Activated CD4-positive, alpha-beta T cell treated with anti-CD3 and anti-CD28 coated beads for 48 hours (primary cell): ENCODE measurements at places on chromosomes 2 and 18.
A peak's percentile ranks its signal among the peaks of the same experiment; 100 is the strongest.

- DNase-seq: no peak
Measured at GRCh38 chr2:168700615-168701245, 101.7 kb upstream of the NOSTRIN start.

- DNase-seq: no peak
Measured at GRCh38 chr18:50716902-50717301, 102.9 kb downstream of the MRO start.

DNA sequence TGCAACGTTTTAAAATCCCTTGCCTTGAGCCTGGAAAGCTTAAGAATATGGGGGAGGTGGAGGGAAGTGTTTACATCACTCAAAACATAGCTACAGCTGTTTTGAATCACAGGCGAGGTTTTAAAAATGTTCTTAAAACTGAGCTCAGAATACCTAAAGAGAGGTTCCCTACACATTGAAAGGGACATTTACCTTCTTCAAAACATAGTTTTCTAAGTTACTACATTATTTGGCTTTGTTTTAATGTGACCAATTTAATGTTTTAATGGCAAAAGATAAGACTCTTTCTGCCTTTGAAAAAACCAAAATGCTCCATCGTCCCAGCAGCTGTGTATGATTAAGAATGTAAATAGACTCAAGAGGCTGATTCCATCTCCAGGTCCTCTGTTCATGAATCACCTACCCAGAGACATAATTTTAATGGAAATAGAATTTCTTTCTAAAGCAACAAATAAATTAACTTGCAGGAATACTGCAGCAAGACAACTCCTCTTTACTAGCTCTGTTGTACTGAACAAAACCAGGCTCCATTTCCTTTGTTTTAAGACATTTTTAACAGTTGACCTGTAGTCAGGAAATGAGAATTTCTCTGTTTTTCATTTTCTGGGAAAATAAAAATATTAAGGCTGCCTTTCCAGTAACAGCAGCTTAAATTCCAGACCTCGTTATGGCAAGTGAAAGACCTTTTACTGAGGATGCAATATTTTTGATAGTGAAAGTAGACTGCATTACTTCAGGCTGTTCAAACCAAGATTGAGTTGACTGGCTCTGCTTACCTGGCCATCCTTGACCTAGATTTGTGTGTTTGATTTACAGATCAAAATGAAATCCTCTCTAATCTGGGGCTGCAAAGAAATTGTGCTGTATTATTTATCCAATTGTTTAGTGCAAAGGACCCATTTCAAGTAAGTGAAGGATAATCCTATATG is 33.7 kb upstream of the WDR75 start:
- DNase-seq: no peak

GRCh38 chr2:85705680-85706039 is 11.5 kb downstream of the GNLY start:
- no peak for DNase-seq

- no peak for DNase-seq
Measured at GRCh38 chr2:69612200-69612599, 31.3 kb downstream of the AAK1 start.

GRCh38 chr2:172821370-172822338 is 86.0 kb downstream of the RAPGEF4 start:
- no peak for DNase-seq

DNA sequence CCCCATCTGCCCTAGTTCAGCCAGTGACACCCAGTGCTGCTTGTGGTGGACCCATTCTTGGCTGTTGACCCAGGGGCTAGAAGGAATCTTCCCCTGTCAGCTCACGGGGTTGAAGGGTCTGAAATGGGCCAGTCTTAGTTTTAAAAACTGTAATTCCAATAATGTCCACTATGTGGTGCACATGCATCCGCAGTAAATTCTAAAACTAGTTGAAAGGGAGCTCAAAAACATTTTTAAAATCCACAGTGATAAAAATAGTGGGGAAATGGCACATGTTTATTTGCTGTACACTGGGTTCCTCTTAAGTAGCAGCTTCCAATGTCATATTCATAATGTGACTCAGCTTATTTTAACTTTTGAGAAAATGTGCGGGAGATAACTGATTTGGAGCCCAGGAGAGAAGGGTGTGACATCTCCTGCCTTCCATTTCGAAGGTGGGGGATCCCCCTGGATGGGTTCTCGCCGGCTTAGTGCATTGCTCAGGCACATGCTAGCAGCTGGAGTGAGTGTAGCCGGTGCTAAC is 32.8 kb downstream of the GRHL1 start:
- DNase-seq: peak; percentile 54

- DNase-seq: no peak
Measured at GRCh38 chr2:232634206-232635150, 1.1 kb downstream of the EFHD1 start.

DNA sequence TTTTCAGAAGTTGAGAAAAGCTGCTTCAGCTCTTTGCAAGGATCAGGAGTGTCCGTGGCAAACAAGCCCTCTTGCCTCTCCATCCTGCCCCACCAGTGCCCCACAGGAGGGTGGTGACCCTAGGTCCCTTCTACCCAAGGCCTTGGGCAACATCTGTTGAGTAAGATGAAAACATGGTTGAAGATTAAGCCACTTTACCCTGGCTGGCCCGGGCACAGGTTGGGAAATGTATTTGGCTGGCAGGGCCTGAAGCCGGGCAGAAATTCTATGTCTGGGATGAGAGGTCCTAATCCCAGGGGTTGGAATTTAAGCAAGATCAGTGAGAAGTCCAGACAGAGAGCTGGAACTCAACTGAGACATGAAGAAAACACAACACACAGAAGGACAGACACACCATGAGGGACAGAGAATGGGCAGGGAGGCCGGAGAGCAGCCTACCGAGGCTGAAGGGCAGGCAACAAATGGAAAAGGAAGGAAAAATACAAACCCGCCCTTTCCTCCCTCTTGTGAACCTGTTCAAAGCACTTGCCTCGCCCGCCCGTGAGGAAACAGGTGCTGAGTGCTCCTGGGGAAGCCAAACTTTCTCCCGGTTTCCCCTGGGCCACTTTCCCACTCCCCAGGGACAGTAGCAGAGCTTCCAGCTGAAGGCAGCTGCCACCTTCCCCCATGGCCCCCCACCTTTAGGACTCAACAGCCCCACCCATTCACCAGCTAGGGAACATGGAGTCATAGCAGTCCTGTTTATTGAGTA is 86.1 kb downstream of the TNS1 start:
- DNase-seq: no peak

DNA sequence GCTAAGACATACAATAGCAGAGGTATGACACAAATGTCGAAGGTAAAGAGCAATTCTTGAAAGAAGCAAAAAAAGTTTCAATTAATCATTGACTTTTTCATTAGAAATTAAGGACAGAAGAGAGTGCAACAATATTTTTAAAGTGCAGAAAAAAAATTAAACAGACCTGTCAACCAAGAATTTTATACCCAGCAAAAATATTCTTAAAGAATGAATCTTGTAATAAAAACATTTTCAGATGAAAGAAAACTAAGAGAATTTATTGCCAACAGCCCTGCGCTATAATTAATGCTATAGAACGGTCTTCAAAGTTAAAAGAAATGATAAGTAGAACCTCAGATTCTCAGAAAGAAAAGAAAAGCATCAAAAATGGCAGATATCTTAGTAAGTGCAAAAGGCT is 79.0 kb downstream of the OLA1 start:
- DNase-seq: no peak

- DNase-seq: no peak
Measured at GRCh38 chr2:8416849-8417832, 264.7 kb upstream of the ID2 start.

DNA sequence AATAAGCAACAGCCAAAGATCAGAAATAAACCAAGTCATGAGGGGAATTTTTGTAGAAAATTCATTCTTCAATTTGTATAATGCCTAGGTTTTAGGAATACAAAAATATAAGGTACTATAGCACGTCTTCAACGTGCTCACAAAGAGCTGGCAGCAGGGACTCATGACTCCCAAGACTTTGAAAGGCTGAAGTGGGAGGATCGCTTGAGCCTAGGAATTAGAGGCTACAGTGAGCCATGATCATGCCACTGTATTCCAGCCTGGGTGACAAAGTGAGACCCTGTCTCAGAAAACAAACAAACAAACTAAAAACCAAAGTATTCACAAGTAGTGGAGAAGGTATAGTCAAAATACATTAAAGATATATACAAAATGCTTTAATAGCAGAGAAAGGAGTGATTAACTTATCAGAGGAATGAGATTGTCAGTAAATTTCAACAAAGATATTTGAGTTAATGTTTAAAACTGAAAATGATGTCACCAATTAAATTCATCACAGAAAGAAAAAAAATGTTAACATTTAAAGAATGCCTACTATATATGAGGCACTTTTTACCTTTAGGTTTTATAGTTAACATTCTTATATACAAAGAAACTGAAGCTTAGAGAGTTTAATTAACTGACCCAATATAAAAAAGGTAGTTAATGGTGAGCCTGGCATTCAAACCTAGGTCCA is 3.2 kb downstream of the WDR33 start:
- DNase-seq: no peak

GRCh38 chr2:98419977-98420725 is 24.5 kb upstream of the INPP4A start:
- DNase-seq: no peak

GRCh38 chr2:1377473-1377872 is 35.8 kb upstream of the TPO start:
- DNase-seq: no peak

- DNase-seq: no peak
Measured at GRCh38 chr2:138298900-138299299, 202.7 kb upstream of the SPOPL start.

DNA sequence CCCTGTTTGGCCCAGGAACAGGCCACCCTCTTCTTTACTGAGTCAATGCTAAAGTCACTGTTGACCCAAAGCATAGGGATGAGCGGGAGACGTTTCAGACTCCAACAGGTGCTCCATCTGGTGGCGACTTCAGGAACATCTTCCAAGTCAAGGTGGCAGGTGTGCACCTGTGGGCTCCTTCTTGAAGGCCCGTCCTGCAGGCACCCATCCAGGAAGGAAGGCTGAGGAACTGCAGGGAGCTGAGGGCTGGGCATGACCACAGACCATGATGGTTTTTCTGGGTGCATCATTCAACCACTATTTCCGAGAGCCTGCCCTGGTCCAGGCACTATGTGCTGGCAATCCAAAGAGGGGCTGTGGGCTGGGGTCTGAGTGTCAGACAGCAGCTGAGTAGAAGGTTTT is 142.8 kb downstream of the NDUFA10 start:
- DNase-seq: peak; percentile 71

- no peak for DNase-seq
Measured at GRCh38 chr2:236552212-236552542, 17.4 kb upstream of the ACKR3 start.

- peak; percentile 13 for DNase-seq
Measured at GRCh38 chr2:27494944-27495554, at the start of gene FNDC4. Gene FNDC4, minus strand, starts transcription at chr2:27495200. Its CDS starts 521 bp downstream, at chr2:27494679.

DNA sequence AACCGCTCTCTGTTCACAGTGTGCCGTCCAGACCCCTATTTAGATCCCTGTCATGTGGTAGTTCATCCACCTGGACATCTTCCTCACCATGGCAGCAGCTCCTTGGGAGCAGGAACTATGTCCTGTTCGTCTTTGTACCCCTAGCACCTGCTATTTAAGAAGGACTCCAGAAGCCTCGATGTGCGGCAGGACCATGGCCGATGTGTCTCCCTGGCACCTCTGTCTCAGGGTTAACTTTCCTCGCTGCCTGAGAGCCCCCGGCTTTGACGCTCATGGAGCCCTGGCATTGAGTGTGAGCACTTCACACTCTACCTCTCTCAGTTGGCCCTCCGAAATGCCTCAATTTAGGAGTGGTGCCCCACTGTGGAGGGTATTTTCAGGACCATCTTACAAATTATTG is 152.0 kb downstream of the FAM210A start:
- no peak for DNase-seq

DNA sequence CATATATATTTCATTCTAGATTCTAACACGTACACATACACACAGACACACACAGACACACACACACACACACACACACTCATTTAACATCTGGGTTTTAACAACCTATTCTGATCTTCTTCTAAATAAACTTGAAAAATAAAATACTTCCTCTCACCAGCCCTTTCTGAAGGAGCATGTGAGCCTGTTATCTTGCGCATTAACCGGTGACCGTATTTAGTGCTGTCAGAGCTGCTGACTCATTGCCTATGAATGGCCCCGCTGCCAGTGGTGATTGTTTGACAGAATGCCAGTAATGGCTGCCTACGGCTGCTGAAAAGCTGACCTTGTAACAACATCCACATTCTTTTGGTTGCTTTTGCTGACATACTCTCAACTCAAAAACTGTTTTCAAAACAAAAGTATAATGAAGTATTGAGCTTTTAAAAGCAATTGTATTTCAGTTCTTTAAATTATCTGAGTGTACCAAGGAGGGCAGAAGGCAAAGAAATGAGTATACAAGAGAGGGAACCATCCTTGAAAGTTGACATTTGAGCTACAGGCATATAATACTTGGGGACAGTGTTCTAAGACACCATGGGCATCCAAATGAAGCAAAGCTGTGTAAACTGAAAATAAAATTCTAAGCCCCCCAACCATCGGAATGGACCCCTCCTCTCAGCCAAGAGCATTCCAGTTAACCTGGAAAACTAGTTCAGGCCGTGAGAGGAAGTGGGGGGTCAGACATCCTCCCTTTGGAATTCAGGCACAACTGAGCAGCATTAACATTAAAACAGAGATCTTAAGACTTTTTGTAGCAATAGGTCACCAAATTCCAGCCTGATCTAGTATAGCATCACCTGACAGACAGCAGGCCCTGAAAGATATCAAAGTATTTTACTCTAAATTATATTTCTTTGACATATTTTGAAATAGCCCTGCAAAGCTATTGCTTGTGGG is 50.2 kb upstream of the DTNA start:
- DNase-seq: peak; percentile 8

DNA sequence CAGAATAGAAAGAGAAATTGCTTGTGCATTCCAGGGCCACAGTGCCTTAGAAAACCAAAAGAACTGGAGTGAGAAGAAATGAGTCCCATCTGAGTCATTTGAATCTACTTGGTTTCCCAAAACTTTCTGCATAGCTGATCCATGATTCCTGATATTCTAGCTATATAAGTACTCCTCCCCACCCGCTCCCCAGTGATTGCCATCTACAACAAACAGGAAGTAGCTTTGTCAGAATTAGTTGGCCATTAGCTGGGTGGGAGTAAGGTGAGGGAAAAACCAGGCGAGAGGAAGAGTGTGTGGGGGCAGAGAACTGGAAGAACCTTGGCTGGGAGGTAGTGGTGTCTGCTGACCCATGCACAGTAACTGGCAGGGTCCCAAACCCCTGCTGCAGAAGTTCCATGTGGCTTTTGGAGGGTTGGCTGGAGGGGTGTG is 122.1 kb downstream of the ACAA2 start:
- DNase-seq: no peak

DNA sequence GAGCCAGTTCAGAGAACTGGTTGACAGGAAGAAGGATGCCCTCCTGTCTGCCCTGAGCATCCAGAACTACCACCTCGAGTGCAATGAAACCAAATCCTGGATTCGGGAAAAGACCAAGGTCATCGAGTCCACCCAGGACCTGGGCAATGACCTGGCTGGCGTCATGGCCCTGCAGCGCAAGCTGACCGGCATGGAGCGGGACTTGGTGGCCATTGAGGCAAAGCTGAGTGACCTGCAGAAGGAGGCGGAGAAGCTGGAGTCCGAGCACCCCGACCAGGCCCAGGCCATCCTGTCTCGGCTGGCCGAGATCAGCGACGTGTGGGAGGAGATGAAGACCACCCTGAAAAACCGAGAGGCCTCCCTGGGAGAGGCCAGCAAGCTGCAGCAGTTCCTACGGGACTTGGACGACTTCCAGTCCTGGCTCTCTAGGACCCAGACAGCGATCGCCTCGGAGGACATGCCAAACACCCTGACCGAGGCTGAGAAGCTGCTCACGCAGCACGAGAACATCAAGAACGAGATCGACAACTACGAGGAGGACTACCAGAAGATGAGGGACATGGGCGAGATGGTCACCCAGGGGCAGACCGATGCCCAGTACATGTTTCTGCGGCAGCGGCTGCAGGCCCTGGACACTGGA is 92.5 kb upstream of the EML6 start:
- DNase-seq: no peak

GRCh38 chr2:165205865-165206264 is 2.0 kb upstream of the SCN3A start:
- DNase-seq: no peak
